ENCODE measurements at places on chromosomes 2 and 18.

- DNase-seq: no peak
Measured at GRCh38 chr2:224723586-224724217, 7.5 kb upstream of the CCDC195 start.

DNA sequence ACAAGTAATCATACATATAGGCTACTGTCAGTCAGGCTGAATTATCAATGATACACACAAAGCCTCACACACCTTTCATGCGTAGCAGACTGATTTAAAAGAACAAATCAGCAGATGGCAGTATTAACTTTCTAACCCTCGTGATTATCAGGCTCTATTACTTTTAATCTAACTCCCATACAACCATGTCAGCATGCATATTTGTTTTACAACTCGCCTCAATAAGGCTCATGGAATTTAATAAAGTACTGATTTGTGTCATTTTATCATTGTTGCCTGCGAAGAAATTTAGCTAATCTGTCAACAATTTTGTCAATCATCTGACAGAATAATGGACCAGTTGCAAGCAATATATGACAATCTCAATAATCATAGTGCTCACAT lies 82.8 kb downstream of the SLC25A12 start:
- DNase-seq: no peak

- no peak for DNase-seq
Measured at GRCh38 chr2:219254590-219255201, 978 bp upstream of the TUBA4A start.

- DNase-seq: no peak
Measured at GRCh38 chr2:160465002-160465401, 28.6 kb downstream of the RBMS1 start.

- no peak for DNase-seq
Measured at GRCh38 chr18:77255426-77256105, 5.9 kb downstream of the GALR1 start.

DNA sequence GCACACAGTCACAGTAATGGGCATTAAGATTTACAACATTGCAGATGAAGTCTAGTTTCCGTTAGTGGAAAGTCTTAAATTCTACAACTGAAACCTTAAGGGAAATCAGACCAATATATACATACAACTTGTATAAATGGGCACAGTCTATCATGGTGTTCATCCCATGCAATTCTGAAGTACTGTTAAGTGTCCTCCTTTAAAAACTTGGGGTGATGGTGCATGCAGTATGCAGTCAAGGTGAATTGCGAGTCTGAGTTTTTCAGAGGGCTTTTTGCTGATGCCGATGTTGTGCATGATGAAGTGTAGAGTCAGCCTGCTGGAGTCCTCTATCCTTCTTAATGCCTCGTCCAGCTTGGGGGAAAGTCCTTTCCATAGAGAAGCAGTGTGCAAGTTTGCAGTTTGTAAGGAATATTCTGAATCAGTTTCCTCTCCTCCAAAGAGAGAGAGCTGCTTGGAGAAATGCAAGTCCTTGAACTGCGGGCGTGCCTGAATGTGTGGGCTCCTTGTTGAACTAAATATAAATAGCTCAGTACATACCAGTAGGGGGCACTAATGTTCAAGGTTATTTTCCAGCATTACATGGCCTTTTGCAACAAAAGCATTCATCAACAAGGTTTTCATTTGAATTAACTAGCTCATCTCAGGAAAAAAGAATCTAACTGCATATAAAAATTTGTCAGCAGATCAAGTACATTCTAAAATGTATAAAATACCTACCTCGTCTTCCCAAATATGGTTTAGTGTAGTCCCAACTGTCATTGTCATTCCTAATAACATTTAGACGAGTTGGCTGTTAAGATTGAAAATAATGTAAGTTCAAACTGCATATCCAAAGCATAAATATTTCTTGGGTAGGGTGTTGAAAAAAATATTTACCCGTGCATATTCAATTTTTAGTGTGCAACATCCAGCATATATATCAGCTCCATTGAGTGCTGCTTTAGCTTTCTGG lies 21.3 kb downstream of the HNRNPLL start:
- DNase-seq: no peak

- no peak for DNase-seq
Measured at GRCh38 chr18:62187543-62188510, 772 bp downstream of the RELCH start.

GRCh38 chr2:99678625-99679024 lies 188.8 kb upstream of the REV1 start:
- DNase-seq: no peak

- no peak for DNase-seq
Measured at GRCh38 chr2:63840081-63840784, 1.5 kb upstream of the UGP2 start.

DNA sequence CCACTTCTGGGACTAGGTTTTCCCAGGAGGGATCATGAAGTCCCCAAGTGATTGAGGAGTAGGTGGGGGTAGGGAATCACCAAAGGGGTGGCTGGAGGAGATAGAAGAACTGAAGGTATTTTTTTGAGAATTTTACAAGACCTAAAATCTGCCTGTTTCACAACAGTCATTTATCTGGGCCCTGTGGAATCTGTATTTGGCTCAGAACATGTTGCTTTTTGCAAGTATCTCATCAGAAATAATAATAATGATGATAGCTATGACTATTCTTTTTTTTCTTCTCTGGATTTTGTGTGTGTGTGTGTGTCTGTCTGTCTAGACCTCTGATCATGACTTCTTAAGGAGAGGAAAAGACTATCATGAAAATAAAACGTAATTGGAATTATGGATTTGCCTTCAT lies 13.9 kb downstream of the STON1 start:
- DNase-seq: no peak

GRCh38 chr2:65045651-65046050 lies 10.6 kb upstream of the CEP68 start:
- DNase-seq: no peak

DNA sequence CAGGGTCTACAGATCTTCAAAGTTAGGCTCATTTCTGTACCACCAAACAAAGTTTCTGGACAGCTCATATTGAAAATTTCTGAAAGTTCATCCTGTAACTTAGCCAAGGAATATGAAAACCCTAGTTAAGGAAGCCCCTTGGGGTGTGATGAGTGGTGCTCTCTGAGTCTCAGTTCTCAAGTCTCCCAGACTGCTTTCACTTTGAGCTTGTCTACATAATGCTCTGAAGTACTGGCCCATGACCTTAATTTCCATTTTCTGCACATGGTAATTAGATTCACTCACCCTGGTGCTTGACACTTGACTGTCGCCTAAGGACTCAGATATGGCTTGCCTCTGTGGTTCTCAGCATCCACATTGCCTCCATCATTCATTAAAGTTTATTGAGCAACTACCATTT lies 51.7 kb upstream of the SATB2 start:
- DNase-seq: no peak

DNA sequence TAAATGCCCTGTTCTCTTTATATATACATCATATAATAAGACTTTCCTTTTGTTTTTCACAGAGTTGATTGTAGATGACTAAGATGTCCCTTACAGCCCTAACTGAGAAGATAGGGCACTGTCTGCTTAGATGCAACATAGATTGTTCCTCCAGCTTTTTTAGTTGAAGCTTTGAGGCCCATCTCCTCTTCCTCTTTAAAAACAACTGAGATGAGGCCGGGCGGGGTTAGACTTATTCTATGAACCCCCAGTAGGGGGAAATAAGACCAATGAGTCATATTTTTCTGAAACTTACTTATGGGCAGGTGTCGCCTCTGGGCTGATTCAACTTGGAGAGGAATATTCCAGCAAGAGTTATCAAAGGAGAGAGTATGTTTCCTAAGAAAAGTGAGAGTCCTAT lies 84.6 kb downstream of the FBXO15 start:
- DNase-seq: no peak

- no peak for DNase-seq
Measured at GRCh38 chr2:161415034-161415986, 787 bp upstream of the TBR1 start.

GRCh38 chr2:209348433-209348832 lies 75.4 kb upstream of the MAP2 start:
- no peak for DNase-seq

DNA sequence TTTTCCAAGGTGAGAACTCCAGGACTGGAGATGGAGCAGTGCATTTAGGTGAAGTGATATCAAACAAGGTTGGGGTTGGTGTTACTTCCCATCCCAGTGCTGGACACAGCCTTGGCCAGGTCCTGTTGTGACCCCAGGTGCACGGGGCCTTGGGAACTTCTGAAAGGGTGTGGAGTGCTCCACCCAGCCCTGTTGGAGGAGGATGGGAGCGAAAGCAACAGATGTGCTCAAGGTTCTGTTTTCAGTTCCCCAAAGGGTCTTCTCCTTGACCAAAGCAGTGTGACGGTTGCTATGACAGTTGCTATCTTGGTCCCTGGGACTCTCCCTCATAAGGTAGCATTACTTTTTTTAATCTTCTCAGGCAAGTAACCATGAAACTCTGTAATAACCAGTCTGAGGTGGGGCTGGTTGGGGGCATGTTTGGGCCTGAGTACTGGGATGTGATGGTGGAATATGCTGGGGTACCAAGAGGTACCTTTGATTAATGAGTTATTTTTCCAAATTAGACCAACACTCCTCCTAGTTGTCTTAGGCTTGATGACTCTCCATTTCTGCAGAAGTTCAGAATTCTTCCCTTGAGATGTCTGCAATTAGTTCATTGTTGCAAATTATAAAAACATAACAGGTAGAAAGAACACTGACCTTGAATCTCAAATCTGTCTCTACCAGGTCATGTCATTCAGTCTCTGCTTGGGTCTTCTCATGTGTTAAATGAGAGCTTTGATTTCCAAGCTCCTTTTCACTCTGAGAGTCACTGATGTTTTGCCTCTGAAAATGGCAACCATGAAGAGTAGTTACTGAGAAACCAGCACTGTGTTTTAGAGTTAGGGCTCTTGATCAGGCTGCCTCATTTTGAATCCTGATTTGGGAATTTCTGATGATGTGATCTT lies 154.5 kb downstream of the RPIA start:
- DNase-seq: no peak

GRCh38 chr18:51009072-51009471 lies 20.9 kb upstream of the SMAD4 start:
- no peak for DNase-seq

GRCh38 chr18:64803471-64803870 lies 654.6 kb upstream of the LINC00305 start:
- DNase-seq: no peak

DNA sequence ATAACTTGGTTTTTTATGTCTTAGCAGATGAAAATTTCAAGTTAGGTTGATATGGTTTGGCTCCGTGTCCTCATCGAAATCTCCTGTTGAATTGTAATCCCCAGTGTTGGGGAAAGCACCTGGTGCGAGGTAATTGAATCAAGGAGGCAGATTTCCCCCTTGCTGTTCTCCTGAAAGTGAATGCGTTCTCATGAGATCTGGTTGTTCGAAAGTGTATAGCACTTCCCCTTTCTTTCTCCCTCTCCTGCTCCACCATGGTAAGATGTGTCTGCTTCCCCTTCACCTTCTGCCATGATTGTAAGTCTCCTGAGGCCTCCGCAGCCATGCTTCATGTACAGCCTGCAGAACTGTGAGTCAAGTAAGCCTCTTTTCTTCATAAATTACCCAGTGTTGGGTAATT lies 242.1 kb upstream of the TNP1 start:
- no peak for DNase-seq

DNA sequence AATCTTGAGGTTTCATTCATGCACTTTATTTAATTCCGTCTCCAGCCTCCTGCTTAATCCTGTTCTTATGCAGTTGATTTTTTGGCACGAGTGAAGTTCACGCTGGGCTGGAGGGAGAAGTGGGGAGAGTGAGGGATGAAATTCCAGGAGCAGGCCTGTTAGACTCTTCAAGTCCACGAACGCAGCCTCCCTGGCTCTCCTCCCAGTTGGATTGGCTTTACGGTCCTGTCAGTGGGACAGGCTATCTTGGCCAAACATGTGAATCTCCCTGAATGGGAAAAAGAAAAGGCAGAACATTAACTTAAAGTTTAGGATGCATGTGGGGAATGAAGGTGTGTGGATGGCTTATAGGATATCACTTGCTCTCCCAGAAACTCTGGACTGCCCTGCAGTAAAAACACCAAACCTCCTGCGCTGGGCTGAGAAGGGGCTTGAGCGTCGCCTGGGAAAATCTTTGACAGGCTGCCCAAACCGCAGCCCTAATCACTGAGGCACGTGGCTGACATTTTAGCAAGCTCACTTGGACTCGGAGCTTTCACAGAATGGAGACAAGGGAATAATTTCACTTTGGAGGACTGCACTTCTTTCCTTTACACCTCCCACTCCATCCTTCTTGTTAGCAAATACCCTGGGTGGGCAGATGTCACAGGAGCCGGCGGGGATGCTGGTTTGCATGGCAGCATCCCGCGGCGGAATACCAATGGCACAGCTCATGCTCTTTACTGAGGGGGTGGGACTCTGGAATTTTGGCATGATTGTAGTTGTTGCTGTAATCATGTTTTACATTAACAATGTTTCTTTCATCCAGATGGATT lies 93.9 kb downstream of the ACKR3 start:
- no peak for DNase-seq

DNA sequence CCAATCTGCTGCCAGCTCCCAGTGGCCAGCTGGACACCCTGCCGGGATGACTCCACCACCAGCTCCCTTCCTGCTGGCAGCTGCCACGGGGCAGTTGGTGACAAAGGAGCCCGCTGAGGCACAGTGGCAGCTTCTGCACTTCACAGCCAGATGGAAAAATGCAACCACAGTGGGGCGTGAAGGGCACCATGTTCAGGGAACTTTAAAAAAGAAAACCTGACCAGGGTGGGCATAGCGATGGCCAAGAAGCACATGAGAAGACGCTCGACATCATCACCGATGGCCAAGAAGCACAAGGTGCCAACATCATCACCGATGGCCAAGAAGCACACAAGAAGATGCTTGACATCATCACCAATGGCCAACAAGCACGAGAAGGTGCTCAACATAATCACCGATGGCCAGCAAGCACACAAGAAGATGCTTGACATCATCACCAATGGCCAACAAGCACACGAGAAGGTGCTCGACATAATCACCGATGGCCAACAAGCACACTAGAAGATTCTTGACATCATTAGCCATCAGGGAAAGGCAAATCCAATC lies 243.5 kb downstream of the EIPR1 start:
- no peak for DNase-seq

- DNase-seq: no peak
Measured at GRCh38 chr2:112706170-112706664, 14.6 kb upstream of the NT5DC4 start.
